Stimulated activated CD4-positive, alpha-beta T cell treated with anti-CD3 and anti-CD28 coated beads, Interleukin-1b, Interleukin-23, amount 100 ng/mL, for 24 hours (primary cell): ENCODE measurements at places on chromosomes 4 and X.

DNA sequence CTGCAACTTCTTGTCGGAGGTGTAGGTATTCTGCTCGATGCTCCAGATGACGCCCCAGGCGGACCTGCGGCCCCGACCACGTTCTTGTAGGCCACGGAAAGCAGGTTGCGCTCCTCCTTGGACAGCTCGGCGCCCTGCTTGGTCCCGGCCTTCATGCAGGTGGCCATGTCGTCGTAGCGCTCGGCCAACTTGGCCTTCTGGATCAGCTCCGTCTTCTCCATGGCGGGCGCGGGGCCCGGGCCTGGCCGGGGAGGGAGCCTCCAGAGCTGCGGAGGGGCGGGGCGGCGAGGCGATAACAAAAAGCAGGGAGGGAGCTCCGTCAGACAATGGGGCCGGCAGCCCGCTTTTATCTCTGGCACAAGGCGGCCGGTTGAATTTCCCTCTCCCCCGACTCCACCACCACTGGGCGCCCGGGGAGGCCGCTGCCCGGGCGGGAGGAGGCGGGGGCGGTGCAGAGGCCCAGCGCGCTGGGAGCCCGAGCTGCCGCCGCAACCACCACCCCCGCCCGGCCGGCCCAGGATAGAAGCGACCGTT is 28.3 kb upstream of the DRP2 start:
- no peak for DNase-seq

DNA sequence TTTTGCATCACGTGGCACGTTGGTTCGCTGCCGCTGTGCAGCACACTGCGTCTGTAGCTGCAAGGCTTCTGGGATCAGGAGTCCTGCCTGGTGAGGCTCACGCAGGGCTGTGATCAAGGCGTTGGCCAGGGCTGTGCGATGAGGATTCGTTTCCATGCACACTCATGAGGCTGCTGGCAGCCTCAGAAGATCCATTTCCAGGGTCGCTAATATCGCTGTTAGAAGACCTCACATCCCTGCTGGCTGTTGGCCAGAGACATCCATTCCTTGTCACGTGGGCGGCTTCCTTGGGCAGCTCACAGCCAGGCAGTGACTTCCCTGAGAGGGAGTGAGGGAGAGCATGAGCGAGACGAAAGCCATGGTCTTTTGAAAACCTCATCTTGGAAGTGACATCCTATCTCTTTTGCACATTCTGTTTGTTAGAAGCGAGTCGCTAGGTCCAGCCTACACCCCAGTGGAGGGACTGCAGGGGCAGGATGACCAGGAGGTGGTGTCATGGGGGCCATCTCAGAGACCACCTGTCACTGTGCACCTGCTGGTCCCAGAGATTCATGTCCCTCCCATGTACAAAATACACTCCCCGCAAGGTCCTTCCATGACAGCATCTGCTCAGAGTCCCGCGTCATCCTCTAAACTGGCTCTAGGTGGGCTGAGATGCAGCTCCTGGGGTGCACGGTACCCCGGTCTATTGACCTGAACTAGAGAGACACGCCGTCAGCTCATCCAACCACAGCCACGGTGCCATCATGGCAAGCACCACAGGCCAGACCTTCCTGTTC is 12.2 kb downstream of the RGS12 start:
- no peak for DNase-seq

DNA sequence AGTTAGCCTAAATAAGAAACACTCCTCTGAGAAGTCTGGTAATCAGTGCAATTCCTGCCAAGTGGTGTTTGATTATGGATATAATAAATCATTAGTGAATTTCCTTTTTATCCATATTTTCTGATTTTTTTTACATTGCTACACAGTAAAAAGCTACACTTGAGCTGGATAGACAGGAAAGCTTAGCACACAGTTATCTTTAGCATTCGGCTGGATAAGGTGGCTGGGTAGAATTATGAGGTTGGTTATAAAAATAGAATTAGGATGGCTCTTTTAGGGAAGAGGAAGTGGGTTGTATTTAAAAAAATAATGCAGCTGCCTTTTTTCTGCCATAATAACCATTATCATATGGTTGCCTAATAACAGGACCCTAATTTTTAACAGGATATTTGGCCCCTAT is 460.6 kb downstream of the NAF1 start:
- no peak for DNase-seq

GRCh38 chrX:50082741-50083140 is 118.1 kb downstream of the AKAP4 start:
- DNase-seq, result no peak

DNA sequence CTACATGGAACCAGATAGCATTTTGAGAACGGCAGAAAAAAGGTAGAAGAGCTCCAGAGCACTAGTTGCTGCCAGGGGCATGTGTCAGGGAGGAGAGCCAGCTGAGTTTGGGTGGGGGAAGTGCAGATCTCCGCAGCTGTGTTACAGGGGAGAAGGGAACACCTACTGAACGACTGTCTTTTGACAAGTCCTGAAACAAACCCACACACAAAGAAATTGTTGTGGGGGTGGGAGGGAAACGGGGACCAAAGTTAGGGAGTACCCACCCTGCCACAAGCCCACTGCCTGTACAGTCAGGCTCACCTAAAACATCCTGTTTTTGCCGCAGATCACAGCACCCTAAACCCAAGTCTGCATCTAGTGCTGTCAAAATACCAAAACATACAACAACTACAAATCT is 55.5 kb downstream of the LEF1 start:
- DNase-seq, result no peak

GRCh38 chr4:168386002-168386401 is 67.5 kb upstream of the DDX60 start:
- no peak for DNase-seq

- no peak for DNase-seq
Measured at GRCh38 chr4:26181616-26182015, 139.2 kb upstream of the RBPJ start.

GRCh38 chr4:2361366-2362265 is 56.8 kb downstream of the ZFYVE28 start:
- no peak for DNase-seq

DNA sequence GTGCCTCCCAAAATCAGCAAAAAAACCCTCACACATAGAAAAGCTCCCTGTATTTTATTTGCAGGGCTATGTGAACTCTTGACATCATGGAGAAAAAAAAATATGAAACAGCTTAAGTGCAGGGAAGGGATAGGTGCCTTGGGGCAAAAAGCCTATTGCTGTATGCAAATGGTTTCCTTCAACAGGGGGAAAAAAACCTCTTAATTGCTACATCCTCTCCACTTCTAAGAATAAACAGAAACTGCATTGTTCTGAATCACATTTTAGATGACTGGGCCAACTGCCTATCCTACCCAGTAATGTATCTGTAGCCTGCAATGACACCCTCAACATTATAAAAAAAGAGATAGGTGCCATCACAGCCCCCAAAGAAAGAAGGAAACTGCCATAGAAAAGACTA is 229.4 kb upstream of the GALNTL6 start:
- no peak for DNase-seq

DNA sequence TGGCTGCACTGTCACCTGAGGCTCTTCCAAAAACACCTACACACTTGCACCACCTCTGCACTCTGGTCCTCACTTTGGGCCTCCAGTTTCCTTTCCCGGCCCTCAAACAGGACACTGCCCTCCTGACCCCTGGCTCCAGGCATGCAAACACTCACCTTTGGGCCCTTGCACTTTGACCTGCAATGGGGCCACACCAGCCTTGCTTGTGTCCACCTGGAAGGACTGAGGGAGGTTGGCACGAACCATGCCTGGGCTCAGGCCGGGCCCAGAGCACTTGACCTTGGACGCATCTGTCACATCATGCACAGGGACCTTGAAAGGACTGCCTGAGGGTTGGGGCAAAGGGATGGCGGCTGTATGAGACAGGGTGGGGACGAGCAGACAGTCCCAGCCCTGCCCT is 15.6 kb downstream of the FLNA start:
- DNase-seq, result no peak

DNA sequence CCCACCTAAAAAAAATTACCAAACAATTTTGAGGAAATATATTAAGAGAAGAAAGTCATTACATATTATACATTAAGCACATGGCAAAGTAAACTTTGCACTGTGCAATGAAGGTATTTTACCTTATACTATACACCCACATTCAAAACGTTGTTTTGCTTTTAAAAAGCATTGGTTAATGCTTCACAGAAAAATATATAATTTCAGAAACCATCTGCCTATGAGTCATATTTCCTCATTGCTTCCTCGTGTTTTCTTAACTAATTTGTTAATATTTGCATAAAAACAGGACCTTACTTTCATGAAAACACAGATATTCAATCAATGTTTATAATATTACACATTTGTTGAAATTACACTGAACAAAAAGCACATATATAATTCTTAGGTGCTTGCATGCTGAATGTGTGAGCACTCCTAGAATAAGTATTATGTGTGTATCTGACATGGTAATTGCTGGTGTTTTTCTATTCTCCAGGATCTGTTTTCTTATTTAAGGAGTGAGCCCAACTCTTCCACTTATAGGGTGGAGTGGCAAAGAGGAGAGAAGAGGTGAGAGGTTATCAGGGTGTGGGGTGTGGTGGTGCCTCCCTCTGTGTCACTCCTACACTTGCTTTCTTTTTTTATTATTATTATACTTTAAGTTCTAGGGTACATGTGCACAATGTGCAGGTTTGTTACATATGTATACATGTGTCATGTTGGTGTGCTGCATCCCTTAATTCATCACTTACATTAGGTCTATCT is 95.1 kb upstream of the IQCM start:
- no peak for DNase-seq

DNA sequence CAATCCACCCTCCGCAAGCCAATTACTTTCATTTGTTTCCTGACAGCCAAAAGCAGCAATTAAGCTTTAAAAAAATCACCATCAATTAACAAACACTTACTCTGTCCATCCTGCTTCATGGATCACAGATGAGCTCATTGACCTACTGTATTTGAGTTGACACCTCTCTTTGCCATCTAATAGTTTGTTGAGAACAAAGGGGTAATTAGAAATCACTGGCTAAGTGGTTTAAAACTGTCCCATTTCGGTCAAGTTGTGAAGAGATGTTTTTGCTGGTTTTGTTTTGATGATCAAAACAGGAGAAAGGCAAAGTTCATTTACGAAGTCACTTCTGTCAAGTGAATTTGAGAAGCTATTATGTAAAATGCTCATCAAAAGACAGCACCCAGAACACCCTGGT is 10.4 kb downstream of the SH3KBP1 start:
- DNase-seq, result no peak

DNA sequence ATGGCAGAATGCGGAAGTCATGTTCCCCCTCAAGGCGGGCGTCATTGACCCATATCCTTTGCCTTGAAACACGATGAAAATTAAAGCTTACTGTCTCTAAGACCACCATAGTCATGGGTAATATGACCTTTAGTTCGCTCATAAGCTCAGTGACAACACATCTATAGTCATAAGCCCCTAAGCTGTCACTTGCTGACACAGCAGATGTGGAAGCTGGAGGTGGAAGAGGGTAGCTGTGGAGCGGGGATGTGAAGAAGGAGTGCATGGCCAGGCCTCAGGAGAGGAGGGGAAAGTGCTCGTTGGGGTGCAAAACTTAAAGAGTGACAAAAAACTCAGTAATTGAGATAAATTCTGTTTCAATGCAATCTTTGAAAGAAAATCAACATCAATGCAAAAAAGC is 134.0 kb upstream of the PDLIM3 start:
- DNase-seq, result no peak
